ENCODE measurements at places on chromosomes 5 and 9.
A peak's percentile ranks its signal among the peaks of the same experiment; 100 is the strongest.

- DNase-seq, result no peak
These were observed 95.3 kb upstream of the SLC28A3 start for GRCh38 chr9:84435902-84436301.

DNA sequence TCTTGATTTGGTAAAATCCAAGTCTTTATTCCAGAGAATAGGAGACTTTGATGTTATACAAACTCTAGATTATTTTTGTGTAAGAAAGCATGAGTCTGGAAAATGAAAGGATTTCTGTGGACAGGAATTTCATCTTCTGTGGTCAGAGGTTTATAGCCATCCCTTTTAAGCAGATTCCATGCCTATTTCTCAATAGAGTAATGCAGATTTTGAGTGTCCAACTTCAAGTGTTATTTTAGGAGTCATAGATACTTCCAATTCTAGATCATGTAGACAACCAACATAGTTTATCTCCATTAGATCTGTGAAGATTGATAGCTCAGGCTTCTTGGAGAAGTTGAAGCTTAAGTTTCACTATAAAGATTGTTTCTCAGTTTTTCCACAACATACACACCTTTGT, 379.7 kb downstream of the PSAT1 start:
- DNase-seq, result no peak

GRCh38 chr5:124516567-124516966, 229.9 kb downstream of the ZNF608 start:
- no peak for DNase-seq

DNA sequence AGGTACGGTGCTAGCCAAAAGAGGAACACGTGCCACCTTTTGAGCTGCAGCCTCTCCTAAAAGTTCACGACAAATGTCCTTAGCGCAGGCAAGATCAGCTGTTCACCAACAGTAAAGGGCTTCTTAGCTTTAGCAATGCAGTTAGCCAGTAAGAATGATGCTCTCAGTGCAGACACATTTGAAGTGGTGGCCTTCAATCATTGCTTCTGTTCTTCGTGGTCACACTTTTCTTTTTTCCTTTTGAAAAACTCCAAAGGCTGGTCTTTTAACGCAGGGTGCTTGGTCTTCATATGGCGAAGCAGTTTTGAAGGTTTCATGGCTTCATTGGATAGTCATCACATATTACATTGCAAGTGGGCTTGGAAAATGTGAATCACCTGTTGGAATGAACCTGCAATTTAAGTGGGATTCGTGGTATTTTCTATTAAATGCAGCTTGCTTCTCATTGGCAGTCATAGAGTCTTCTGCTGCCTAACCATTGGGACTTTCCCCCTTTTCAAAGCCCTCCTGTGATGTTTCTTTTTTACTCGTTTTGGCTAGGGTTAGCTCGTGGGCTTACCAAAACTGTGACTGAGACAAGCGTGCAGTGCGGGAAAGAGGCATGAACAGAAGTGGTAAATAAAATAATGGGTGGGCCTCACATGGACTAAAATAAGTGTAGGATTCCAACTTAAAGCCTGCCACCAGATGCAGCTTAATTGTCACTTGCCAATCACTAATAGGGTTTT, 100.9 kb downstream of the MRPL36 start:
- no peak for DNase-seq

DNA sequence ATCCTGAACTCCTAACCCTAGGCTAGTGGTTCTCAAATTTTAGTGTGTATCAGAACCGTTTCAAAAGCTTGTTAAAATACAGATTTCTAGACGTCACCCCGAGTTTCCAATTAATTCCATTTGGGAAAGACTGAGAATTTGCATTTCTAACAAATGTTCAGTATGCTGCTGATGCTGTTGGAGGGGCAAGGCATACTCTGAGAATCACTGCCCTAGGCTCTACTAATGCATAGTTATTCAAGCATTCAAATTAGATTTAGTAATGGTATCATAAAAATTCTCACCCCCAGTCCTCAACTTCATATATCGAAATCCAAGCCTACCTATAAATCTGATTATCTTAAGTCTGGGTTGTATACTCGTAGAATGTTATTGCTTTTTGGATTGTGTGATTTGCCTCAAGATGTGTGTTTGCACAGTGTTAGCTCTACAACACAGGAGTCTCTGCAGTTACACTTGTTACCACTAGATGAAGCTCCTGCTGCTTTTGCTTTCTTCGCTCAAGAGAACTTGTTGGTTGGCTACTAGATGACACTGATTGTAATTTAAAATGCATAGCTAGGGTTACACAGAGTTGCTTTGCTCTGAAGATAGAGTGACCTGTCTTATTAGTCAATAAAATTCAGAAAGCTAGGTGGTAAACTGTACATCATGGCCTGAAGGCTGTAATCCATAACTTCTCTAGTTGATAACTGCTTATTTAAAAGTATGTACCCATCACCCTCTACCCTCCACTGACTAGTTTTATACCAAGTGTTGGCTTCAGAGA, 7.5 kb upstream of the ERAP2 start:
- no peak for DNase-seq

- DNase-seq, result peak; percentile 41
These were observed at the start of gene SIT1 for GRCh38 chr9:35650341-35651158. SIT1 (minus strand) TSS chr9:35650931; CDS start chr9:35650853, 78 bp downstream.

GRCh38 chr5:134101686-134102439, 12.6 kb upstream of the TCF7 start:
- no peak for DNase-seq

DNA sequence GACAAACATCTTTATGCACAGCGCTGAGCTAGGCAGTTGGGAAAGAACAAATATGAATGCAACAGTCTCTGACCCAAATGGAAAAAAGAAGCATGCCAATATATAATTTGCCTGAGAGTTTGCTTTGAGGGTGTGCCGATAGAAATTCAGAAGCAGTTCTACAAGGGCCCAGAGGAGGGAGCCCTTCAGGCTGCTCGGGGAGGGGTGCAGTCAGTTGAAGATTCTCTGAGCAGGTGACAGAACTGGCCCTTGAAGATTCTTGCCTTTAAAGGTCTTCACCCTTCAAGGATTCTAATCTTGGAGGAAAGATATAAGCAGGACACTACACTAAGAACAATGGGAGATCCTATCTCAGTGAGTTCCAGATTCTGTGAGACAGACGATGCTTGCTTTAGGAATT, 3.7 kb upstream of the PAPPA start:
- no peak for DNase-seq

- DNase-seq, result no peak
These were observed 988.2 kb upstream of the ARRDC3 start for GRCh38 chr5:92371171-92371888.

DNA sequence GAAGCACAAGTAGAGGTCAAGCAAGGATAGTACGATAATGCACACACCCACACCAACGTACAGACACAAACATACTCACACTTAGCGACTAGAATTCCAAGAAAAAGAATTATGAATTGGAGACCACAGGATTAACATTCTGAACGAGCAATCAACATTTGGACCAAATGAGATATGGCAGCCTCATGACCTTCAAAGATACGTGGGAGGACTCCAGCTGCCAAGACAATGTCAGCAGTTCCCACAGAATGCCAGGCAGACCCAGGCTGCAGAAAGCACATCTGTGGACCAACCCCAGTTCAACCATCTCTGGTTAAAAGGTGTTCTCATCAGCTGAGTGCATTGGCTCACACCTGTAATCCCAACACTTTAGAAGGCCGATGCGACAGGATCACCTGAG, 187.6 kb upstream of the GRAMD2B start:
- DNase-seq, result no peak

DNA sequence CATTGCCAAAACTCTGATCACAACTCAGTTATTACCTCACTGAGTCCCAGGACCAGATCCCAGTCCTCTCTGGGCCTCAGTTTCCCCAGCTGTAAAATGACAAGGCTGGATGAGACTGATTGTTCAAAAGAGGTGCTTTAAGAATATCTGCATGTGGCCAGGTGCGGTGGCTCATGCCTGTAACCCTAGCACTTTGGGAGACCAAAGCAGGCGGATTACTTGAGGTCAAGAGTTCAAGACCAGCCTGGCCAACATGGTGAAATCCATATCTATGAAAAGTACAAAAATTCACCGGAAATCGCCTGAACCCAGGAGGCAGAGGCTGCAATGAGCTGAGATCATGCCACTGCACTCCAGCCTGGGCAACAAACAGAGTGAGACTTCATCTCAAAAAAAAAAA, 8.3 kb downstream of the ATOX1 start:
- no peak for DNase-seq

DNA sequence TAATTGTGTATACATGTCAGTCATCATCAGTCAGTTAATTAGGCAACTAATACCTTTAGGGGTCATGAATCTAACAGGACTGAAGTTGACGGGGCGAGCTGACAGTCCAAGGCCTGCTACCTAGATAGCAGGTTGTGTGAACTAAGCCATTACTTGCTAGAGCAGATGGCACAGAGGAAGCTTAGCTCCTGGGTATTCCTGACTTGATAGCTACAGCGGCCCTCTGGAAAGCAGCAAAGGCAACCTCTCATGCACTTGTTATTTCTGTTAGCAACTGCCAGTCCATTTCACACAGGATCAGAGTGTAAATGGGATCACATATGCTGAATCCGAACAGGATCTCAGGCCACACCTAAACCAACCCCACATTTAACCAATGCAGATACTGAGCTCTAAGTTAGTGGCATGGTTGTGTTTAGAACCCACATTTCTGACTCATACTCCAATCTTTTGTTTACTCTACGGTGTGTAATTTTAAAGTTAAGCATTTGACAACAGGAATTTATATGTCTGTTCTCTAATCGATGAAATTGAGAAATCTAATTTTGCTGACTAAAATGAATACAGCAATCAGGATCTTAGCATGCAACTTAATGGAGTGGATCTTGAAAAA, 521.3 kb upstream of the ZNF608 start:
- no peak for DNase-seq

DNA sequence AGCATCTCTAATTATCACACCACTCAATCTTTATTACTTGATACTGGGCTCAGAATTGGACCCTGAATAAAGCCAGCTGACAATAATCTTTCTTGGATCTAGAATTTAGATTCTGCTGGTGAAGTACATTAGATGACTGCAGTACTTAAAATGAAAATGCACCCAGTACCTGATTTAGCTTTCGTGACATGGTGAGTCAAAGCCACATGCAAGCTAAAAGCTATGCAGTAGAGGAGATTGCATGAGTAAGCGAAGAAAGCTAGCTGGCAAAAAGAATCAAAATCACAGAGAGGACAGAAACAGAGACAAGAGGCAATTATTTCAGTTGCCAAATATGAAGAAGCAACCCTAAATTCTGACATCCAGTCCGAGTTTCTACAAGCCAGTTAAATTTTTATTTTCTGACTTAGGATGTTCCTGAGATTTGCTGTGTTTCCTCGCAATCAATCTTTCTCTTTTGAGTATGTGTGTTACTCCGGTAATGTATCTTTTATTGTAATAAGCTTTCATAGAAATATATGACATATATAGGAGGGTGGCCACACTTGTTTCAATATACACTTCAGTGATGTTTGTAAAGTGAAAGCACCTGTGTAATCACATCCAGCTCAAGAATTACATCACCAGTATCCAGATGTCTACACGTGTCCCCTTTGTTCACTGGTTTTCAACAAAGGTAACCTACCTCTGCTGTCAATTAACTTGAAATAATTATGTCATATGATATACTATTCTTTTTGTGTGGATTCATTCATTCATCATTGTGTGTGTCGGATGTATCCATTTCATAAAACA, 101.7 kb downstream of the CDH18 start:
- no peak for DNase-seq

DNA sequence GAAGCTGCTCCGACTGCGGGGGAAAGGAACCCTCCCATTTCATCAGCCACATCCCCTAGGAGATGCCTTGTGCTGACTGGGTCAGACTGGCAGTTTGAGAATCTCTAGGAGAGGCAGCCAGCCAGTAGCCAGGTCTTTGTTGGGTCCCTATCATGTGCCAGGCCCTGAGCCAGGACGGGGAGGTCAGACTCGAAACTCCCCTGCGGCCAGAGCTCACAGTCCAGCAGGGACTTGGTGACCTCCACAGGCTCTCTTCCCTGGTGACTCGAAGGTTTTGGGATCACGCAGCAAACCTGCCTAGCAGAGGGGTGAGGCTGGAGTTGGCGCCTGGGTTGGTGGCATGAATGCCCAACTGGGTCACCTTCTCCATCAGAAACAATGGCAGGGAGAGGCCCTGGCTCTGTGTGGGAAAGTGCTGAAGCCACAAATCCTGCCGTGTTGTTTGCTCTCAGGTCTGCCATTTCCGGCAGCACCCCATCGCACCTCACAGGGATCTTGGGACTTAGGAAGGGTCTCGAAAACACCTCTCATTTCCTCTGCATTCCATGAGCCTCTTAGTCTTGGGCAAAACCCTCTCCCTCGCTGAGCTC, 14.4 kb upstream of the ORM1 start:
- no peak for DNase-seq

DNA sequence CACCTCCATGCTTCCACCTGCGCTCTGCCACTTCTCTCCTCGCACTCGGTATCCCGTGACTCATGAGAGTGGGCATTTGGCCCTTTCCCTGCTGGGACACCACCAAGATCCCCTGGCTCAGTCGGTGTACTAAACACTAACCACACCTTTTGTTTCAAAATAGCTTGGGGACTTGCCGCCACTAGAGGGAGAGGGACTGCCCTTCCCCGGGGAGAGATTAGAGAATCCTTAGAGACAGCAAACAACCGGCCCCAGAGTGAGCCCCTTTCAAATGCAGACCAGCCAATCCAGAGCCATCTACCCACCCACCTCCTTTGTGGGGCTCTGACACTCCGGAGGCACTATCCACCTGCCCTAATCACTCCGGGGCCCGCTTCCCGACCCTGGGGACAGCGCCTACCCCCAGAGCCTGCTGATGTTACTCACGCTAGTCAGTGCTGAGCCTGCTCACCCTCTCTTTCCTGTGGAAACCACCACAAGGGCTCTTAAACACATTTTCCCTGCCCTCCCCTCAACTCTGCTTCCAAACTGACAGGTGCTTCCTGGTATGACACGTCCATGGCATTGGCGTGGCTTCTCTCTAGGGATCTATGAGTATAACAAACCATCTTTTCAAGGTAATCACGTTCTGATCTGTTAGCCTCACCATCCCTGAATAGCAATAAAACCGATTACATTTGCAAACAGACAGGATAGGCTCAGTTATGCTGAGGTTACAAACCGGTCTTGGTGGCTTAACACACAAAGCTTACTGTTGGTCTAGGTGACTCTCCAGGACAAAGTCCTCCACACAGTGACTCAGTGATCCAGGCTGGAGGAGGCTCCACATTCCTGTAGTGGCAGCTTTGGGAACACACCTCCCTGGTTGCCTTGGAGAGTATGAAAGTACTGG, 180.1 kb upstream of the MVB12B start:
- DNase-seq, result peak; percentile 50

DNA sequence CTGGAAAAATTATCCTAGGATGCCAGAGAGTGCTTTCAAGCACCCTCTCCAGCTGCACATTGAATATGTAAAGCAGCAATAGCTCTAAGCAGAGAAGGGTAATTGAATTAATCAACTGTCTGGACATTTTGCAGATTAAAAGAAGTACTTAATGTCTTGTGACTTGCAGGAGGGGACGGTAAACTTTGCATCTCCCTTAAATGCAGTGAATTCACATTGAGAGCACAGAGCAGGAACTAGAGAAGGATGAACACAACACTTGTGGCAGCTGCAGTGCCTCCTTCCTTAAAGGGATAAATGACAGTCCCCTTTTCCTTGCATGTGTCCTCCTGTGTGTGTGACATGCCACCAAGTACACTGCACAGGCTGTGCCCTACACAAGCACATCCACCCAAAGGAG, 7.4 kb upstream of the CDK5RAP2 start:
- no peak for DNase-seq

GRCh38 chr9:130530938-130531337, 48.4 kb upstream of the FUBP3 start:
- no peak for DNase-seq

Data from DMS79 (cell line).